OCI-M1 (cell line): ENCODE measurements at places on chromosomes 5 and 9.

DNA sequence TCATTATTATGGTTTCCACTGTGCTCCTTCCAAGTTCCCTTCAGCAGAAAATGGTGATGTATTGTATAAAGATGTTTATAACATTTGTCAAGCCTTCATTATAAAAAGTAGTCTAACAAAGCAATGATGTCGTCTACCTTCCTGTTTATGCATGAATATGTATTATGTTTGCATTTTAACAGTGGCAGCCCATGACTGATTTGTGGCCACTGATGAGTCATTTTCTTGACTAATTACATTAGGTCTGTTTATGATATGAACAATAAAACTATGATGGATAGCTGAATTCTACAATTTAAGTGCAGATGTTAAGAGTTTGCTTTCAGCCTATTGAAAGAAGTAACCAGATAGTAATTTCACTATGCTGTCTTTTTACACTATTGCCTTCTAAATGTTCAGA lies 75.4 kb upstream of the ADAMTS19 start:
- no peak for DNase-seq

GRCh38 chr9:33158843-33159776 lies 8.0 kb downstream of the B4GALT1 start:
- peak; percentile 79 for DNase-seq

DNA sequence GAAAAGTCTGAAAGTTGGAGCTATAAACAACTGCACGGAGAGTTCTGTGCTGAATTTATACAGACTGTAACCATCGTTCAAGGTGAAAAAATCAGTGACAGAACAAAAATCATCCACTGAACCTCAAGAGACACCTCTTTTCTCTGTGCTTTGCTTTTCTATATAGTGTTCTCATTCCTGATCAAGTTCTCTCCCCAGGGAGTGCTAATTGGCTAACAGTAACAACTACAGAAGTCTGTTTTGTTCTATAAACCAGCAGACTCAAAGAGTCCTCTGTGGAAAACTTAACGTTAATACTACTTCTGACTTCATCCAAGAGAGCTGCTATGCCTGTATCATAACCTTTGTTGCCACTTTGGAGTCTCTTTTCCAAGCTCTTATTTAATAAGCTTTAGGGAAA lies 1388.3 kb upstream of the C9orf72 start:
- DNase-seq, result no peak

DNA sequence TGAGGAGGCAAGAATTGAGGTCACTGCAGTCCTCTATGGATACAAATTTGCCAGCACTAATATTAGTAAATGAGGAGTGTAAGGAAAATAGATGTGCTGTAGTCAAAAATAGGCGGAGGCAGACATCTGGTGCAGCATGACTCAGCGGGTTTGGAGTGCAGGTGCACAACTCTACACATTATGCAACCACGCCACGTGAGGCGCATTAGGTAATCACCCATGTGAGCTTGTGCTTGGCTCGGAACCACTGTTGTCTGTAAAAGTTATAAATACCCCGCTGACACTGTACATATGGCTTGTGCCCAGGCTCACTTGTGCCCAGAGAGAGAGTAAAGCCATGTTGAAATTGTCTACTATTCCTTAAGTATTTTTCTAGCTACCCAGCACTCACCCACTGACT lies 623.5 kb upstream of the NUDT12 start:
- DNase-seq, result no peak

- DNase-seq, result no peak
Observed at GRCh38 chr5:101370181-101370580, 467.1 kb upstream of the ST8SIA4 start.

- no peak for DNase-seq
Observed at GRCh38 chr9:88732128-88732527, 197.2 kb downstream of the NXNL2 start.

GRCh38 chr5:14686517-14686916 lies 22.0 kb downstream of the OTULIN start:
- DNase-seq, result no peak

DNA sequence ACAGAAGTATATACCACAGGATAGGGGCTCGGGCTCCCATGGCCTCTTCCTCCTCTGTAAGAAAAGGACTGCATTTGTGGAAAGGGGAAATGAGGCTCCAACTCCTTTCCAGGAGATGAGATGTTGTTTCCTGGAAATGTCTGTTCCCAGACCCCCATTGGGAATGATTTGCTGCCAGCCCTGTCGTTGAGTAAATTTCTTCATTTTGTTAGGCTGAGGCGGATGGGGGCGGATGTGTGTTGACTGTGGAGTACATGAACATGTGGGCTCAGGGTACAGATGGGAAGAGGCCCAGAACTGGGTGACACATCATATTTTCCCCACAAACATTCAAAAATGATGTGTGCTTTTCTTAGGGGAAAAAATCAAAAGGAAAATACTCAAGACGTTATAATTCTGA lies 28.8 kb upstream of the TNFAIP8 start:
- DNase-seq, result peak; percentile 10

GRCh38 chr9:16484180-16484579 lies 386.3 kb downstream of the BNC2 start:
- peak; percentile 1 for DNase-seq

GRCh38 chr9:33908114-33908513 lies 91.2 kb downstream of the UBE2R2 start:
- DNase-seq, result no peak

DNA sequence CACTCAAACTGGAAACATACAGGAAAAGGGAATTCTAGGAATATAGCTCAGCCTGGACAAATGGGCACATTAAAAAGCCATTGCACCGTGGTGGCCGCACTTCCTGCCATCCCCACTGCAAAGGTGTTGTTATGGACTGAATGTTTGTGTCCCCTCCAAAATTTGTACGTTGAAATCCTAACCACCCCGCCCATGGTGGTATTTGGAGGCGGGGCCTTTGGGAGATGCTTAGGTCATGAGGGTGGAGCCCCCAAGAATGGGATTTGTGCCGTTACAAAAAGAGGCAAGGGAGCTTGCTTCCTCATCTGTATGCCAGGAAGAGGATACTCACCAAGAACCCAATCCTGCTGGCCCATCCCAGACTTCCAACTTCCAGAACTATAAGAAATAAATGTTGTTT lies 1.1 kb upstream of the CMBL start:
- no peak for DNase-seq

DNA sequence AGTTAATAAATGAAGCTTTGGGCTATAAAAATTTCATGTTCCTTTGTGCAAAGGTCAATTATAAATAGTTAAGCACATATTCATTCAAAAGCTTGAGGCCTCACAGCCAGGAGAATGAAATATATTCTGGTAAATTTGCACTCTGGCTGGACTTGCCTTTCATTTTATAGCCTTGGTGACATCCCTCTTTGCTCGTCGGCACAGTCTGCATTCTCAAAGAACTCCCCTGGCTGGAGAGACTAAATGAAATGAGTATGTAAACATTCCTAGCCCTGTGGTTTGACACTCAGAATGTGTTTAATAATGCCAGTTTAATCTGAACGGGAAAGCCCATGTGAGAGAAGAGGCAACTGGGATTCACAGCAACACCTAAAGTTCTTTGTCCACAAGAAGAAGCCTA lies 285.6 kb downstream of the BRINP1 start:
- no peak for DNase-seq

DNA sequence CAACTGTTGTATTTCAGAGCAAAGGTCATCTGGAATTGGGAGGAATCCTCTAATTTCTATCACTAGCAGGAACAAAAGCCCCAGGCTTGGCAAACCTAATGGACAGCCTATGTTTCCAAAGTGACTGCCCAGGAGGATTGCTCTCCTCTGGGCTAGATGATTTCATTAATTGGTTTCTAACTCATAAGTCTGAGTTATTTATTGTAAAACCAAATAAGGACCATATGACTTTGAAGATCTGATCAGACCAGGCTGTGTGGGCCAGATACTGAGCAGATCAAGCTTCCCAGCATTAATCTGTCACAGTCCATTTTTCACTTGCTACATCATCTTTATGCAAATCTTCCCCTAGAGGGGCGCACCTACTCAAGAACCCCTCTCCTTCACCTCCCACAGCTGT lies 125.2 kb downstream of the PRDM6 start:
- no peak for DNase-seq

GRCh38 chr5:3006526-3006925 lies 255.0 kb upstream of the IRX2 start:
- DNase-seq, result no peak

GRCh38 chr5:157290156-157290980 lies 24.4 kb downstream of the CYFIP2 start:
- no peak for DNase-seq

- no peak for DNase-seq
Observed at GRCh38 chr5:76050134-76050533, 33.0 kb upstream of the SV2C start.

- DNase-seq, result no peak
Observed at GRCh38 chr5:88683506-88684135, 199.4 kb downstream of the MEF2C start.

DNA sequence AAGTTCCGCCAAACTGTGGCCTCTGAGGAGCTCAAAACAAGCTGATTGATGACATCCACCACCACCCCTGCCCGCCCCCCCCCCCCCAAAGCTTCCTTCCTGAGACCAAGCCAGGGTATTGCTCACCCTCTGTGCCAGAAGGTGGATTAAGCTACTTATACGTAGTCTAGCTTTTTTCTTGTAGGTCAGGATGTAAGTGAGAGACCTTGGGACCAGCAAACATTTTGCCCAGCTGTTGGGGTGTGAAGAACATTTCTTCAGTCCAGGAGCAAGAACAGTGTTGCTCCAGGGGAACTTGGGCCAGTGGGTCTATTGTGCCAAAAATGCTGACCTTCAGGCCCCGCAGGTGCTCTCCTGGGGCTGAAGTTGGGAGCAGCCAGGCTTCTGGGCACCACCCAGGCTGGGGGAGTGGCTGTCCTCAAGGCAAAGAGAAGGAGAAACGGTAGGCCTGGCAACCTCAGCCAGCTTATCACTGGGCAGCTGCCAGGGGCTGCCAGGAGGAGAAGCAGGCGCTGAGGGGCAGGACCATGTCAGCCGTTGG lies 18.0 kb downstream of the NEURL1B start:
- DNase-seq, result no peak

- DNase-seq, result no peak
Observed at GRCh38 chr9:77163884-77164283, 13.4 kb upstream of the VPS13A start.

DNA sequence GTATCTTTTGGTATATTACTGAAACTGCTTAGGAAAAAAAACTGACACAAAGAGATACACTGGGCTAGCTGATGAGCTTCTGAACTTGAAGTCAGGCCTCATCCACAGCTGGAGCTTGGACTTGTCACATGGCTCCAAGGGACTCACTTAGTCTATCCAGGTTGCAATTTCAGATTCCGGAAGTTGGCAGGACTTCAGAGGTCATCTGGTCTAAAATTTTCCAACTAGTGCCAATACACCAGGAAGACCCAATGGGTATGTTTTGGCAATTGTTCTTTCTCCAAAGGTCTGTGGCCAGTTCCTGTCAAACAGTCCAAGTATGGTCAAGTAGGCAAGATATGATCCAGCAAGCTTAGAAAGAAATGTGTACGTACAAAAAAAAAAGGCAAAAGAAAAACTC lies 36.7 kb downstream of the MRPS27 start:
- peak; percentile 55 for DNase-seq

DNA sequence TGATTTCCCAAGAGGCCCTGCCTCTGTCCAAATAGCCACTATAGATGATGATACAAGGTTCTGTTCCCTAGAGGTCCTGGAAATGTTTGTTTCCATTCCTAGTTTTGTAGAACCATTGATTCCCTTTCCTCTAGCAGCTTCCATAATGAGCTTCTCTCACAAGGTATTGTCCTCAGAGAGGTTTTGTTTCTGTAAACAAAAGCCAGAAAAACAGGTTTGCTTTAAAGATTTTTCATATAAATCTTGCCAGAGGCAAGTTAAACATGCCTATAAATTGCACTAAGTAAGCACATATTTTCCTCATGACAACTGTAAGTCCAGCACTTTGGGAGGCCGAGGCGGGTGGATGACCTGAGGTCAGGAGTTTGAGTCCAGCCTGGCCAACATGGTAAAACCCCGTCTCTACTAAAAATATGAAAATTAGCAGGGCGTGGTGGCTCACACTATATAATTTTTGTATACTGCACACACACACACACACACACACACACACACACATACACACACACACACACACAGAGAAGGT lies 1787.7 kb downstream of the EFNA5 start:
- DNase-seq, result no peak

DNA sequence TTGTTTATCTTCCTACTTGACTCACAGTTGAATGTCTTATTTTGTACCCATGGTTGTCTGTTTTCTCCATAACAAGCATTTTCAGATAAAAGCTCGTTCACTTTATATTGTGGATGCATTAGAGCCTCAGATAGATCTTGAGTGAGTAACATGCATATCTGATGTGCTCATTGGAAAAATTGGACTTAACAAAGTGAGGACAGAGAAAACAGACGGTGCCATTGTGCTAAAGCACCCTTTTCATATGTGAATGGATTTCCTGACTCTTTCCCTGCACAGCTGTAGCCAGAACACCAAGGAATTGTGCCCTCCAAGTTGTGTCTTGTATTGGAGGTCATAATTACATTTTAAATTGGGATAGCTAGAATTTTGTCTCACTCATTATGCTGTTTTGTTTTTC lies 325.8 kb upstream of the MEF2C start:
- DNase-seq, result no peak

DNA sequence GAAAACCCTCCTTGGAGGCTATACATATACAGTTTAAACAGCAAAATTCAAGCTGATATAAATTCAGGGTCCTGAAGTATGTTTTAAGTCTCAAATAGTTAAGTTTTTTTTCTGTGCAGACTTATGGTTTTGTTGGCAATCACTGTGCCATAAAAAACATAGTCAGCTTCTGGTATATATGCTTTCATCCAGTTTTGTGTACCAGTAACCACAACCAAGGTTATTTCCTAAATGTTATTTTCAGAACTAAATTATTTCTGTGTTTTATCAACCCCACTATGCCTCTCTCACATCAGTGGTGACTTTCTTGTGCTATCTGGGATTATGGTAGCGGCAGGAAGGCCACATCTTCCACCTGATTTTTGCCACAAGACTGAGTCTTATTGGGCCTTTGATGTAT lies 107.7 kb upstream of the SMARCA2 start:
- DNase-seq, result no peak

DNA sequence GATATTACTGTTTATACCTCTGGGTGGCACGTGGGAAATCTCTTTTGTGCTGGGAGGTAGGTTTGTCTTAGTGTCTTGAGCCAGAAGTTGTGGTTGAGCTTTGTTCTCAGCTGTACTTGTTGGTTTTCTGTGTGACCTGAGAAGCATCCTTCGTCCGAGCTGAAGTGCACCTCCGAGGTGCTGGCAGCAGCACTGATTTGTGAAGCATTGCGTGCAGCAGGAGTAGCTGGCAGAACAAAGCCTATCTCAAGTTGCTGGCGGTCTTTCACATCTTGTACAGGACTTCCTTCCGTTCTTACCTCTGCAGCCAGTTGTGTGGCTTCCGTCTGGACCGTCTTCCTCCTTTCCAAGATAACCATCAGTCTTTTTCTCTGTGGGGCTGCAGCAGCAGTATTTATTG lies 4.3 kb downstream of the PRRC2B start:
- peak; percentile 23 for DNase-seq

- no peak for DNase-seq
Observed at GRCh38 chr9:109640580-109641371, 139.2 kb upstream of the PALM2AKAP2 start.

DNA sequence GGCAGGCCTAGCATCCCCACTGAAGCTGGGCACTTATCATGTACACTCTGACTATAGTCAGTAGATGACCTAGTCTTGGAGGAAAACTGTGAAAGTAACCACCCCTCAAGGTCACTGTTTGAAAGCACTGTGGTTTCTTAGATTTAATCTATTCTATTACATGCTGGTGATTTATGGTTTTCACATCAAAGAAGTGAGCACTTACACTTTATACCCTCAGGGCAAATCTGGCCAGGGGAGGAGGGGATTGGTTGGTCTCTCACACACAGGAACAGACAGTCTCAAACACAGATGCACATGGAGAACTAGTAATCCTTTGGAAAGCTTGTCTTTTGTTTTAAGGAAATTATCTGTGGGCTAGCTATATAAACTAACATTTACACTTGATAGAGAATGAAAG lies 17.9 kb upstream of the SPIN1 start:
- no peak for DNase-seq
